AG08396 (cell line): ENCODE measurements at places on chromosomes 12 and 14.

GRCh38 chr12:106910202-106910601, 45.5 kb upstream of the TMEM263 start:
- no peak for DNase-seq

DNA sequence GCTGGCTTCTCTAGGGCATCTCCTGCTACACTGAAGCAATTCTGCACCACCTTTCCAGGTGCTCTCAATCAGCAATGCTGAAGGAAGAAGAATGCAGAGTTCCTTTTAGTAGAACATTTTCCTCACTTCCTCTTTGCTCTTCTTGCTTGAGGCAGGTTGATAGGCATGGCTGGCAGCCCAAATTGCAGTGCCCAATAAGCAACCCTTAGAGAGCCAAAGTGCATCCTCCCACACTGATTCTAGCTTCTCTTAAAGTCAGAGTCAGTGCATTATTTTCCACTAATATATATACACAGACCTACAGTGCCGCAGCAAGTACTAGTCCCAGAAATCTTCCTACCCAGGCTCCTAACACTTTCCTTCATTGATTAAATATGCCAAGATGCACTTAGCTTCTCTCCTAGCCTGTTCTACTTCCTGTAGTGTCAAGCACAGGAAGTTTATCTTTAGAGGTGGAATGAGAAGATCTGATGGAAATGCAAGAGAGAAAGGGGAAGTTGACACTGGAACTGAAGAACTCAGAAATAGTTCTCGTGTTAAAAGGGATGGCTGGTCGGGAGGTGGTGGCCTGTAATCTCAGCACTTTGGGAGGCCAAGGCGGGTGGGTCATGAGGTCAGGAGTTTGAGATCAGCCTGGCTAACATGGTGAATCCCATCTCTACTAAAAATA, 132.7 kb downstream of the SSPN start:
- no peak for DNase-seq

GRCh38 chr12:97642911-97643310, 180.3 kb downstream of the RMST start:
- no peak for DNase-seq

DNA sequence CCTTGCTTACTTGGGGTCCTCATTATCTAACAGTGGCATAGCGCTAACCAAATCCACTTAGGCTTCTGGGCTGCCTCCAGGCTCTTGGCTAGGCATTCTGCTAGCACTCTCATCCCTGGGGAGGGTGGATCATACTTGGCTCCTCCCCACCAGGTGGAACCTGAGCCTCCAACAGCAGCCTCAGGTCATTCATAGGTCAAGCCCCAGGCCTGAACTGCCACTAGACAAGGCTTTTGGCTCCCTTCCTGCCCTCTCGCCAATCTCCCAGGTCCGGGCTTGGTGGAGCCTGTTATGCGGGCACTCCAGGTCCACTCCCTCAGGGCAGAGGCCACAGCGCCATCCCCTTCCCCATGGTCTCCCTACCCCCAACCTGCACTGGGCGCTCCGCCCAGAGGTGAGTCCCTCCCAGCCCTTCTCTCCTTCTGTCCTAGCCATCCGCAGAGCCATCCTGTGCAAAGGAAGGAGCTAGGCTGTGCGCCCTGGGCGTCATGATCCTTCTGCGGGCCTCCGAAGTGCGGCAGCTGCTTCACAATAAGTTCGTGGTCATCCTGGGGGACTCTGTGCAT, 154.9 kb upstream of the AMIGO2 start:
- DNase-seq: no peak

DNA sequence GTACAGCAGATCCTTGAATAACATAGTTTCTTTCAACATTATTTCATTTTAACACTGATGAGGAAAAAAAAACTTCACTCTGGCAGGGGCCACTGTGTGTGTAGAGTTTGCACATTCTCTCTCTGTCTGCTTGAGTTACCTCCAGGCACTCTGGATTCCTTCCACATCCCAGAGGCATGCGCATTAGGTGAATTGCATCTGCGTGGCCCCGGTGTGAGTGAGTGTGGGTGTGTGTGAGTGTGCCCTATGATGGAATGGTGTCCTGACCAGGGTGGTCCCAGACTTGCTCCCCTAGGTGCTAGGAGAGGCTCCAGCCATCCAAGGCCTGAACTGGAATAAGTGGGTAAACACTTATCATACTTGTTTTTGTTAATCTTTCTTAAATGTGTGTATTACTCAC, 90.6 kb upstream of the LRIG3 start:
- no peak for DNase-seq

DNA sequence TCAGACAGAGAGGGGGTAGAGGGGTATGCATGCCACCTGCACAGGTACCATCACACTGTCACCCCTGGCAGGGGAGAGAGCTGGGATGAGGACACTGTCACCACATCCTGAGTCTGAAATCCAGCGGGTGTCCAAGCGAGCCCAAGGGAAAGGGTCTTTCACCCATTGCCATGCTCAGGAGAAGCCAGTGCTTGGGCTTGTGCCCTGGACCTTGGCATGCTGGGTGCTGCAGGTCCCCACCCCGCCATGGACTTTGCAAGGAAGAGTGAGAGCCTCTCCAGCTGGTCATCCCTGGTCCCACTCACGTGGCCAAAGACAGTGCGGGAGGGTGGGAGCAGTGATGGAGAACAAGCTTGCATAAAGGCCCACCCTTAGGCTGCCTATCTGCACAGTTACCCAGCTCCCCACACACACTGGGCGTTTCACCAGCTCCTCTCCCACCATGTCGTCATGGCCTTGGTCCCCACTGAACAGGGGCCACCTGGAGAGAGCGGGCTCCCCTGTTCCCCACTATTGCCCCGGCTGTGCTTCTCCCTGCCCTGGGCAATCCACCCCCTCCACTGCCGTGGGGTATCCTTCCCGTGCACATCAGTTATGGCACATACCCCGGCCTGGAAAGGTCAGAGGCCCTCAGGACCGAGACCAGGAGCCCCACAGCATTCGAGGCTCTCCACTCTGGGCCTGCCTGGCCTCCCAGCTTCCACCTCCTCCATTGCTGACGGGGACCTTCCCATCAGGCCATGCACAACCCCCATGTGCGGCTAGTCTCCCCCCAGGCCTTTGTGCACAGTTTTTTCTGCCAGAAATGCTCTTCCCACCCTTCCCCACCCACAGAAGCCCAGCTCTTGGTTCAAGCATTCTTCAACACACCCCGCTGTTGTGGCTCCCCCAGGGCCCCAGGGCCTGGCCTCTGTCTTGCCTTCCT, 58.6 kb upstream of the BCL11B start:
- DNase-seq: no peak

- no peak for DNase-seq
Observed at GRCh38 chr12:47885012-47885501, 19.7 kb downstream of the VDR start.

DNA sequence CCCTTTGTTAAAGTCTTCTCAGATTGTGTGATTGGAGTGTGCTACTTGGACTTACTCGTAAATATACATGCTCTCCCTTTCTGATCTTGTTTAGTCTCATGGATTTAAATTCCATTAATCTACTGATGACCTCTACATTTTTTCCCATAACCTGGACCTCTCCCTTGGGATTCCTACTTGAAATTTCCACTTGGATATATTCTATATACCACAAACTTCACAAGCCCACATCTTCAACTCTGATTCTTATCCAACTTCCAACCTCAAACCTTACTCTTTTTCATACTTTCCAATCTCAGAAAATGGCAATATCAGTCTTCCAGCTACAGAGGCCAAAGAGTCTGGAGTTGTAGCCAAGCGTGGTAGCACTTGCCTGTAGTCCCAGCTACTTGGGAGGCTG, 49.1 kb upstream of the OTOGL start:
- no peak for DNase-seq

GRCh38 chr12:123446333-123446713, 9.8 kb upstream of the RILPL2 start:
- DNase-seq: no peak

DNA sequence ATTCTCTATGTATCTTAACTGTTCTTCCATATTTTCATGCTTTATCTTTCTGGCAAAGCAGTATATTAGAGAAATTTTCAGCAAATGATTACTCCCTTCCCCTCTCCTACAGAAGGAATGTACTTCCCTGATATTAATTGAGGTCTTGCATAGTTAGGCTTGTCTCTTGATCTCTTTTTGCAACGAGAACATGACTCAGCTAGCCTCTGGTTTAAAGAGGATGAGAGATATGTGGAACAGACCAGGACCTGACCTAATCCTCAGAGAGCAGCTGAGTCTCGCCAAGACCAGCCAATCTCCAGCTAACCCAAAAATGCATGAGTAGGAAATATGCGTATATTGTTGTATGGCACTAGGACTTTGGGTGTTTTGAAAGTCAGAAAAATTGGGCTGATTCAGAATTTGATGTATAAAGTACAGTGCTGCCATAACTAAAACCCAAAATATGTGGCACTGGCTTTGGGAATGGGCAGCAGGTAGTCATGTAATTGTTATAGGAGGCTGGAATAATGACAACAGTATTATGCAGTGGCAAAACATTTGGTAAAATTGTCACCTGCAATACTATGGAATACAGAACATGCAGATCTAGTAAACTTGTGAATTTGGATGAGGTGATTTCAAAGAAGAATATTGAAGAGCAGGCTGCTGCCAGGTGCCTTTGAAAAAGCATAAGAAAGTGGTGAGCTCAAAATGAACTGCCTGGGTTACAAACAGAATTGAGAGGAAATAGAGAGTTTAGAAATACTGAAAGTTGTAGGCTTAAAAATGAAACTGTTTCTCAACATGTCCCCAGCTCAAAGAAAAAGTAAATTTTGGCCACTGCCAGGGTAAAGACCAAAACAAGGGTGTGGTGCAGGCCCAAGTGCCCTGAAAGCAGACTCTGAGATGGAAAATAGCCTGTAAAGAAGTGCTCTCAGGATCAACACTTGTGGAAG, 9.3 kb upstream of the USP15 start:
- peak; percentile 10 for DNase-seq

DNA sequence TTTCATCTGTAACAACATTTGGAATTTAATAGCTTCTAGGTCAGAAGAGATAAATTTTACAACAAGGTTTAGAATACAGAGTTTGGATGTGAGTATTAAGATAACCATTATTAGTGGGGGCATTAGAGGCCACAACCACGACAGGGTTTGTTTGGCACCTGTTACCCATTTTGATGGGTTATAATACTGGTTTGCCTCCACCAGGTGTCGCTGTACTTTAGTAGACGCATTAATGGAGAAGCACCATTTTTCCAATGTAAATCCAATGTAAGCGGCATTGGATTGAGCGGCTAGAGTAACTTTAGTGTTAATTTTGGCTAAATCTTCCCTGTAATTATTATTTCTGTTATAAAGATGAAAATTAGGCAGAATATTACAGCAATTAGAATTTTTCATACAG, 136.2 kb downstream of the SLCO1B3 start:
- no peak for DNase-seq

GRCh38 chr14:105526776-105527380, 495 bp downstream of the TMEM121 start:
- DNase-seq: no peak

DNA sequence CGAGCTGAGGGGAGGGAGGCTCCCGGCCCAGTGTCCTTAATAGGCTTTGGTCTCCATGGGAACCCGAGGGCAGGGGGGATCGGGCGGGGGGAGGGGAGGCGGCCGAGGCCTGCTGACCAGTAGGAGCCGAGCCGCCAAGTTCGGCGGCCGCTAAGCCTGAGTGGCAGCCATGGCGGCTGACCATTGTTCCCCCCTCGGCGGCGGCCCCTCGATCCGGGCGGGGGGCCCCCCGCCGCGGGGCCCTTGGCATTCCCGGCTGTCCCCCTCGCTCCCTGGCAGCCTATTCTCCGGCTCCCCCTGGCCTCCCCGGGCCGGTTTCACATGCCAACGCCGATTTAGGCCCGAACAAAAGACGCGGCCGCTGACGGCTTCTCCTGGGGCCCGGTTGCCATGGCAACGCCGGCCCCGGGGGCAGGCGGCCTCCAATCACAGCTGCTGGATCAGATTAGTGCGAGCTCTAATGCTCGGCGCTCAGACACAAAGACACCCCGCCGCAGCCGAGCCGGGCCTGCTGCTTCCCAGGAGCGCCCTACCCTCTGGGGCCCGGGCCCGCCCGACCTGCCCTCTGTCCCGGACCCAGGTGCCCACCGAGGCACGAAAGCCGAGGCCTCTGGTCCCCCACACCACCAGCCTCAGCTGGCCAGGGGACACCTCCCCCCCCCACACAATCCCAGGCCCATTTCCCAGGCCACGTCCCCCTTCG, 7.3 kb downstream of the MSI1 start:
- DNase-seq: peak; percentile 95

- DNase-seq: peak; percentile 77
Observed at GRCh38 chr14:55446833-55447232, 6.4 kb upstream of the TBPL2 start.

- DNase-seq: no peak
Observed at GRCh38 chr14:30528119-30528518, 30.8 kb upstream of the G2E3 start.

DNA sequence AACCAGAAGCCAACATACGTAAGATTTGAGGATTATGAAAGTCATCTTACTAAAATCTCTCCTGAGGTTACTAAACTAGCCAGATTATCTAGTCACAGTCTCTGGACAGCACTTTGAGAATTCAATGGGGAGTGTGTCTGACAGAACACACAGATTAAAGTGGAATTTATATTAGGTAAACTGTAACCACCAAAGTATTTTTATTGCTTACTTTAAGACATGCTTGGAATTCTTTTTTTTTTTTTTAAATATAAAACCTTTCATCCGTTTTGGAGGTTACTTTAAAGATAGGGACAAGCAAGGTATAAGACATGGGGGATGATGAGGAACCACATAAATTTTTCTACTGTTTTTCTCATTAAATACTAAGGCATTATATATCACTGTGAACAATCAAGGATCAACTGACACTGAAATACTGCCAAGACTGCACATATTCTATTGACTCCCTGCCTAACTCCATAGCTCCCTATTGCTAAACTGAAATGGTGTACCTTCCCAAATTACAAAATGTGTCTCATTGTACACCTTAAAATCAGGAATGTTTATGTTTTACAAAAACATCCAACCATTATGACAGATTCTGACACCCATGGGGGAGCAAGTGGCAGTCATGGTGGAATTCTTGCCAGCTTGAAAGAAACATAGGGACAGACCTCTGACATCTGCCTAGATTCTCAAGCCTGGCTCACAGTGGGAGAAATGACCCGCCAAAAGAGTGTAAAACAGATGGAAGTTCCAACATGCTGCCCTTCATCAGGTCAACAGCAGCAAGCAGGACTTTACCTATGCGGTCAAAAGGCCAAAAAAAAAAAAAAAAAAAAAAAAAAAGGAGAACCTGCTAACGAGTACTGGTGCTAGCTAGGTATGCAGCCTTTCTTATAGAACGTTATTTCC, 239.3 kb downstream of the MED13L start:
- peak; percentile 25 for DNase-seq

GRCh38 chr14:28055008-28055407, 711.6 kb upstream of the FOXG1 start:
- no peak for DNase-seq

- DNase-seq: peak; percentile 29
Observed at GRCh38 chr14:23548351-23549318, 2.9 kb downstream of the ZFHX2 start.
